ENCODE measurements at places on chromosomes 4 and X. TPM values are rescaled to one million over a fixed set of nuclear protein-coding genes. Genes with fewer than 3 reads are reported as not detected.

The CDX4 gene
- not detected for total RNA-seq

The SPIN4 gene
- total RNA-seq, result 6.0 TPM

The PWWP3B gene
- total RNA-seq, result not detected

The AVPR2 gene
- not detected for total RNA-seq

- no peak for DNase-seq
These were observed 61.6 kb upstream of the LIMCH1 start for GRCh38 chr4:41476310-41476885.

DNA sequence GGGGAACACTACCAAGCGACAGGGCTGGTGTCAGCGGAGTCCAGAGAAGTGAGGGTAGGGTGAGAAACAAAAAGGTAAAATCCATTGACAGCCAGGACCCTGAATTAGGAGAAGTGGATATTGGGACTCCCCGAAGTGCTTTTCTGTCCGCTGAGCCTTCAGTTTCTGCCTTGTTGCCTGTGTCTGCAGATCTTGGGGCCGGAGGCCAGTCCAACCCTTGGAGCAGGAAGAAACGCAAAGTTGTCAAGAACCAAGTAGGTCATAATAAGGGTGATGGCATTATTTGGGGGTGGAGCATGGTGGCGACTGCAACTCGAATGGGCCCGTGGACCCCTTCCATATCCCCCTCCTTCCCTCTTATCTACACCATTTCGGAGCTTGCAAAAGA lies 1.0 kb downstream of the ARMCX1 start:
- DNase-seq, result no peak

DNA sequence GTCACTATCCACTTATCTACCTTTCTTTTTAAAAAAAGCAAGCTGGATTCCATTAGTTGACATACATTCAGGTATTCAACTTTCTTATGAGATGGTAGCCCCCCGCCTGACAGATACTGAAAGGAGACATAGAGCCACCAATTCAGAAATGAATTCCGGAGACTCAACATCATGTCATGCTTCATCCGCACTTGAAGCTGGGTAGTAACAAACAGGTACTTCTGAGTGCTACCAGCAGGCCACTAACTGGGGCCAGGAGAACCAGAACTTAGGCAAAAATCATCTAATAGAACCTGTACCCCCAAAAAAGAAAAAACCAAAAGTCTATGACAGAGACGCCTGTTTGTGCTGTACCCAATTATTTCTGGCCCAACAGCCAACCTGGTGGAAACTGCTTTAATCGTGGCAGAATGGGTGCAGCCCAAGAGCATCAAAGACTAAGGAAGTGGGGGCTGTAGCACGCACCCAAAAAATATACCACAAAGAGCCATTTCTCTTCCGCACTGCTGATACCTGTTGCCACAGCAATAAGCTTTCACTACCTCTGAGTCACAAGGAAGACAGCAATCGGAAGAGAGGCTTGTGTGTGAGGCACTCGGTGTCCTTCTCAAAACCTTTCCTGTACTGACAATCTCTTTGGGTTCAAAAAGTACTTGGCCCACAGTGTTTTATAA lies 84.8 kb downstream of the AFAP1 start:
- peak; percentile 61 for DNase-seq

GRCh38 chrX:39777623-39778025 lies 320.1 kb downstream of the BCOR start:
- no peak for DNase-seq

- no peak for DNase-seq
These were observed 70.8 kb downstream of the PTPN13 start for GRCh38 chr4:86664959-86665358.

DNA sequence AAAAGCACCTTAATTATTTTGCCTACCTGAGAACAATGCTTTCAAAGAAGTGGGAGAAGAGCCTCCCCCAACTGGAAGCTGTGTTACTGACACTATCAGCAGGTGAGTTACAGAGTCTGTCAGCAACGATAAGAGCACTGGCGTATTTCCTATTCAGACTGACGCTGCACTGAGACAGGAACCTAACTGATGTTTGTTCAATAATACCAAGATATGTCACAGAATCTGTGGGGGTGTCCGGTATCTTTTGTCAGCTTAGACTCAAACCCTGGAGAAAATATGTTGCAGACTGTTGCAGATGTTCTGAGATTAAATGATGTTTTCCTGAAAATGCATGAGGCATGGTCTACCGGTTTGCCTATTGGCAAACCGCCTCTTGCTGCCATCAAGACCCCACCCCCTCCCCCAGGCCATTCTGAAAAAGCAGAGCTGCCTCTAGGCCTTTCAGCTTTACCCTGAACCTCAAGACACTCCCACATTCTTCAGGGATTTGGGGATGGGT lies 115.2 kb upstream of the KIT start:
- no peak for DNase-seq

DNA sequence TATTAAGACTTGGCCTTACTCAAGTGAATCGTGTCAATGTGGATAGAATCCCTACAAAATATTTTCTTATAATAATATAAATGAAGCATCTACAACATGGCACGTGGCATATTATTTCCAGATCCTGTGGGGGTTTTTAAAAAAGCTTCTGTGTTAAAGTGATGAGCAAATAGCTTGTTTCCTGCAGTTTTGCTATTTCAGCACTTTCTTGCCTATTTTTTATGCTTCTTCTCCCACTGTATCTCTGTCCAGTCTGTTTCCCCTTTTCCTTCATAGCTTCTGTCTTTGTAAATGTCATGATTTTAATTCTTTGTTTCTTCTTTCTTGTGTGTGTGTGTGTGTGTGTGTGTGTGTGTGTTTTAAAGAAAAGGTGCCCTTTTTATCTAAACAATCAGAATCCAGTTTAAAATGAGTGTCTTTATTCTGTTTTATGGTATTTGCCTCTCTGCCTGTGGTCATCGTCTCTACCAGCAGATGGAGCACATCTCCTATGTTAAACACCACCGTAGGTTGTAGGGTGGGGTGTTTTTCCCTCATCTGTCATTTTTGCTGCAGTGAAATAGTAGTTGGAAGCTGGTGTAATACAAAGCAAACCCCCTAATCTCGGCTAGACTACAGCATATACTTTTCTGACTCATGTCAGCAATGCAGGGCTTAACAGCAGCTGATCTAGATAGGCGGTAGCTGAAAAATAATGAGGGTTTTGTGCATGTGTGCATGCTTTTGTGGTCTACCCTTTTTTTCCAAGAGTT lies 33.1 kb downstream of the FTHL17 start:
- DNase-seq, result peak; percentile 2
